Kidney epithelial cell (primary cell): ENCODE measurements at places on chromosomes 7 and 10. TPM values are rescaled to one million over a fixed set of nuclear protein-coding genes. Genes with fewer than 3 reads are reported as not detected.

Gene MYPN
- 0.04 TPM in 1 of 2 replicates, not detected in the other for total RNA-seq

- DNase-seq, result no peak
These were observed 114.7 kb downstream of the MYO3A start for GRCh38 chr10:26048756-26049155.

DNA sequence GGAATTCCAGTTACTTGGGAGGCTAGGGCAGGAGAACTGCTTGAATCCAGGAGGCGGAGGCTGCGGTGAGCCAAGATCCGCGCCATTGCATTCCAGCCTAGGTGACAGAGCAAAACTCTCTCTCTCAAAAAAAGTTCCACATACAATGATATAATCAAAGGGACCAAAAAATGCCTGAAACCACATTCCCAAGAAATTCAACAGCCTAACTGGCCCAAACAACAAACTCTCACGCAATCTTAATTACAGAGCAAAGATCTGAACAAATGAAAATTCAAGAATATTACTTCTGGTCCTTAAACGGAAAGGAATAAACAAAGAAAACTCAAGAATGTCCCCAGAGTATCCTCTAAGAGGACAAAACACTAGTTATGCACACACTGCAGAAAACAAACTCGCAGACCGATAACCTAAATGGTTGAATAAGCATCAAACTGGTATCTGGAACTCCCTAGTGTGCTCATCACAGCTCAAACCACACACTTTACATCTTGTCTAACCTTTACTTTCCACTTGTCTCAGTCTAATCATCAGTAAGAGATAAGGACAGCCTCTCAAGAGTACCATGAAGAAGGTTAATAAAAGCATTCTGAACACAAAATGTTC is 3.7 kb downstream of the OGA start:
- no peak for DNase-seq

DNA sequence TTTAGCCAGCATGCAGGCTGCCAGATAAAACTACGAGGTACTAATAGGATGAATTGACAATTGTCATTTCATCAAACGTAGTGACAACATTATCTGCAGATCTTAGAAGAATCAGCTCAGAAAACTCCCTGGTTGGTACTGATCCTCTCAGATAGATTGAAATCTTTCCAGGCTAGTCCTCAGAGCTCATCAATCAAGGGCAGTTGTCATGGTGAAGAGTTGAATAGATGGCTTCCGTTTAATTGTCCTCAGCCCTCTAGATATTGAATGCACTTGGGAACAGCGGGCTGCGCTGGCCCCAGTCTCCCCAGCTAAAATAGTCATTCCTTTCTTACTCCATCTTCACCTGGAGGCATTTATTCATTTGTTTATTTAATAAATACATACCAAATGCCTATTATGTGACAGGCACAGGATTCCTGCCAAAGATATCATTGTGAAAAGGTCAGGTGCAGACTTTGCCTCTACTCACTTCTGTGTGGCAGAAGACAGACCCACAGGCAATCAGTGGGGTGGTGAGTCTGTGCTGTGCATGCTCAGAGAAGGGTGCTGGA is 1081.6 kb downstream of the TYW1 start:
- DNase-seq, result no peak

DNA sequence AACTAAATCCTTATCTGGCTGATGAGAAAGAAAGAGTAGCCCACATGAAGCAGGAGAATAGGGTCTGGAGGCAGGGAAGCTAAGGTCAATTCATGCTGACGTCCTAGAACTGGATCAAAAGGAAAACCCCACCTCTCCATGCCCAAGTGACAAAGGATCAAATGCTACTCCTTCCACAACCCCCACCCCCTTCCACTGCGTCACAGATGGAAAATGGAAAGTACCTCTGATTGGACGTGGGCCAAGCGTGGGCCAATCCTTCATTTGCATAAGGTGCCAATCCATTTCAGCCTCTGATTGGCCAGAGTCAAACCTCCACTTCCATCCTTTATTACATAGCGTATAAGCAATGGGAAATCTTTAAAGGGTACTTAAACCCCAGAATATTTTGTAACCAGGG is 431.3 kb upstream of the ETV1 start:
- DNase-seq, result no peak

- no peak for DNase-seq
These were observed 28.0 kb downstream of the SEPTIN7 start for GRCh38 chr7:35828817-35829216.

- DNase-seq, result no peak
These were observed 35.4 kb downstream of the MYPN start for GRCh38 chr10:68144709-68145108.

DNA sequence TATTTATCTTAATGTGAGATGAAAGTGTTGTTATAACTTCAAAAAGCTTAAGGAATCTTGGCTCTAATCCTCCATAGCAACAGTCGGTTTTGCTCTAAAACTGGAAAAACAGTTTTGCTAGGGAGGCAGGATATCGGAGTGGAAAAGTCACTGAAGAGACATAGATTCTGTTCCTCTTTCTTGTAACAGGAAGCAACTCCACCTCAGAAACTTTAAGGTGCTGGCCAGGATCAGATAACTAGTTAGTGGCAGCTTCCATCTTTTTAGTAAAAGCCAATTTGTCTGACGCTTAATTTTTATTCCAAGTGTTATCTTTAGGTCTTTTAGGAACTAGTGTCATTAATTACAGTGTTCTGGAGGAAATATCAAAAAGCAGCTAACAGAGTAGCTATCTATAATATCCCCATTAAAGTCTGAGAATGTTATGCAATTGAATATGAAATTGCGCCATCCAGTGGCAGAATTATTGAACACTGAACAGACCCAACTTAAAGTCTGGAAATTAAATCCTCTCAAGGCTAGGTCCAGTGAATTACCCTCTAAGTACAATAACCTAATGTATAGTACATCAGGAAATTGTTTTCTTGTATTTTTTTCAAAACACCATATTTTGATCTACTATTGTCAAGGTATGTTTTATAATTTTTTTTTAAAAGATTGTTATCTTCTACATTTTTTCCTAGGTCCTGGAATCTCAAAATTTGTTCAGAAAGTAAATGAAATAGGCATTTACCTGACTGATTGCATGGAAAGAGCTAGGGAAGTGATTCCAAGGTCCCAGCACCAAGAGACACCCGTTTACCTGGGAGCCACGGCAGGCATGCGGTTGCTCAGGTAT is 65.9 kb upstream of the CC2D2B start:
- peak; percentile 18 for DNase-seq

Gene RAMP3
- not detected in 2 replicates for total RNA-seq

DNA sequence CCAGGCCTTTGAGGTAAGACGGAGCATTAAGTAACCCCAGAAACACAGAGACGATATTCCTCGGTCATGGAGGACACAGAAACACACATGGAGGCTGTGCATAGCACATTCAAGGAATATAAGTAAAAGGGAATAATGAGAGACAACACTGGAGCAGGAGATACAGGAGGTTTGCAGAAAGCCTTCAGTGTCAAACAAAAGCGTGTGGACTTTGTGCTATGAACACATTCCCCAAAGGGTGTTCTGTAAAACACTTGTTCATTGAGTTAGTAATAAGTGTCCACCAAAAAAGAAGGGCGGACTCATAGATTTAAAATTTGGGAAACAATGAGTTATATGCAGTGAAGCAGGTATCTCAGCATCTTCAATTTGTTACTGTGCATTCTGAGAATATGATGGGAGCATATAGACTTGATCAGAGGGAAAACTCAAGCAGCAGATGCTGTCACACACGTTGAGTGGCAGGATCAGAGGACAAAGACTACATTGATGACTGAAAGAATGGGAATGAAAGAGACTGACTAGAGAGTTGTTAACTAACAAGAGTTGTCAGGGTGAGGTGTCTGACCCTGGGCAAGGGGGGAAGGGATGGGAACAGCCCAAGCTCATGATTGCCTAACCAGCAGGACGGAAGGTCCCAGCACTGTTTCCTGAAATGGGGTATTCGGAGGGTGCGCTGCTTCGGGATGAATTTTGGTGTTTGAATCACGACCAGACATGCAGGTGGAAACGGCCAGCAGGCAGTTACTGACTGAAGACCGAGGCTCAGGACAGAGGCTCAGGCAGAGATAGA is 85.2 kb upstream of the VIPR2 start:
- DNase-seq, result no peak

Gene ABHD11
- 61.3 and 62.2 TPM in 2 replicates for total RNA-seq

DNA sequence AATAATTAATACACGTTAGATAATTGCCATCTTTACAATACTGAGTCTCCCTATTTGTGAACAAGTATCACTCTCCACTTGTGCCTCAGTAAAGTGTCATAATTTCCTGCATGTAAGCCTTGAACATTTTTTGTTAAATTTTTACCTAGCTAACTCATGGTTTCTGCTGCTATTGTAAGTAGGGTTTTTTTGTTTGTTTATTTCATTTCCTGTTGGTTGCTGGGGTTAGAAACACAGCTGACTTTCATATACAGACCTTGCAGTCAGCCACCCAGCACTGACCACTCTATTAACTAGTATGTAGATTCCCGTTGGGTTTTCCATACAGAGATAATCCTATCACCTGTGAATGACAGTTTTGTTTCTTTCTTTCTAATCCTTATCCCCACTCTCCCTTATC is 133.3 kb downstream of the MPP7 start:
- DNase-seq, result no peak

GRCh38 chr7:18685971-18686370 is 190.4 kb downstream of the HDAC9 start:
- no peak for DNase-seq

GRCh38 chr7:22137466-22137865 is 191.8 kb upstream of the CDCA7L start:
- DNase-seq, result no peak
